Right lung (tissue), 10 donors: ENCODE measurements at places on chromosomes 4 and X. TPM values are rescaled to one million over a fixed set of nuclear protein-coding genes. Genes with fewer than 3 reads are reported as not detected.

CRMP1 gene
- 66.5 TPM for polyA plus RNA-seq

DNA sequence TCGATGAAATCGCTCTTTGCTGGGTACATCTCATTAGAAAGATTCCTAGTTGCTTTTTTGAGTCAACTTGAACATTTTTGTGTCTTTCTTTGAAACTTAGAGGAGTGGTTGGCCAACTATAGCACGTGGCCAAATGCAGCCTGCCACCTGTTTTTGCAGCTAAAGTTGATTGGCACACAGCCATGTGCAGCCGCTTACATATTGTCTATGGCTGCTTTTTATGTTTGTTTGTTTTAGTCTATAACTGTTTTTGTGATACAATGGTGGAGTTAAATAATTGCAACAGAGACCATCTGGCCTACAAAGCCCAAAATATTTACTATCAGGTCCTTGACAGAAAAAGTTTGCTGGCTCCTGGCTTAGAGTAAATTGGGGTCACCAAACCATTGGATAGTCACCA is 86.3 kb downstream of the CLCN4 start:
- DNase-seq: peak; percentile 15

MND1 gene
- polyA plus RNA-seq: 6.8 TPM

GRCh38 chr4:120517966-120518365 is 404.6 kb downstream of the PRDM5 start:
- DNase-seq: no peak

- no peak for DNase-seq
Observed at GRCh38 chr4:138650929-138651448, 364.6 kb upstream of the NOCT start.
